CD4-positive, alpha-beta memory T cell (primary cell): ENCODE measurements at places on chromosomes 7 and 10.

DNA sequence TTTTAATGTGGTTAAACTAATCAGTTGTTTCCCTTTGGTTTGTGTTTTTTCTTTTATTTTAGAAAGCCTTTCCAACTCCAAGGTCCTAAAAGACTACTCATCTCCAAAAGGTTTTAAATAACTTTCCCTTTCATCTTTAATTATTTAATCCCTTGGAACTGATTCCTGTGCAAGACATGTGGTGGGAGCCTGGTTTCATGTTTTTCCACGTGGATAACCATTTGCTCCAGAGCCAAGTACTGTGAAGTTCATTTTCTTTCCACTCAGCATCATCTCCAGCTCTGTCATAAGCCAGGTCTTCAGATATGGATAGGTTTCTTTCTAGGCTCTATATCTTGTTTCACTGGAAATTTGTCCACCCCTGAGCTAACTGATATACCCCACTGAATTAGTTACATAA, 16.7 kb downstream of the PPP1R3C start:
- DNase-seq, result no peak

DNA sequence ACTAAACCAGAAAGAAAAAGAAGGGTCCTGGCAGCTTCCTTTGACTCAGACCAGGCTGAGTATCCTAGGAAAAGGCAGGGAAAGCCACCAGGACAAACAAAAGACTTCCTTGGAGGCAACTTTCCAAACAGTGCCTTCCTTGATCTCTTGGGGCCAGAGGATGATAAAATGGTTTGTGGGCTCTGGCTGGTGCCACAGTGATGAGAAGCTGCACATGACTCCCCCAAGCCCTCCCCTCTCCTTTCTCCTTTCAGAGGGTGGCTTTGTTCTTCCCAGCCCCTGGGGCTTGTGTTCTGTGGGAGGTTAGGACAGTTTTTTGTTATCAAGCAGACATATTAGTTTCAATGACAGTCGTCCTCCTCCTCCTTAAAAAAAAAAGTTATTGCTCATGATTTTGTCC, 183.2 kb downstream of the SEM1 start:
- no peak for DNase-seq

DNA sequence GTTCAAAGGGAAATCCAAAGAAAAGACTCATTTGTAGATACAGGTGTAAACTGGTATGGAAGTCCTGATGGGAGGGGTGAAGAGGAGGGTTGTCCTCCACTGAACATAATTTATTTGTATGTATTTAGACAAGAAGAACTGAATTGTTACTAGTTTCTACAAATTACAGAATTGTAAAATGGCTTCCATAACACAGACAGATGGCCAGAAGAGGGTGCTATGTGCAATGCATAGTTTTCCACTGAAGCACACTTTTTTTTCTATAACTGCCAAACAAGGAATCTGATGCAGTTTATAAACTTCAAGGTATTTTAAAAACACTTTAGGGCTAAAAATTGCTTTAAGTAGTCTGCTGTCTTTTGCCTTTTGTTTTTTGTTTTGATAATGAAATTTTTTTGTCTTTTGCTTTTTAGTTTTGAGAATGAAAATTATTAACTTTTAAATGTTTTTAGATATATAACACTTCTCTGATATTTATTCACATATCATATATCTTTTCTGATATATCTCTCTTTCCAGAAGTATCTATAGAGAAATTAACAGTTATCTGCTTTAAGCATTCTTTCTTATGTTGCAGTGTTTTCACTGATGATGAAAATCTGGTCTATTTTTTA, 58.5 kb downstream of the PHYHIPL start:
- no peak for DNase-seq

DNA sequence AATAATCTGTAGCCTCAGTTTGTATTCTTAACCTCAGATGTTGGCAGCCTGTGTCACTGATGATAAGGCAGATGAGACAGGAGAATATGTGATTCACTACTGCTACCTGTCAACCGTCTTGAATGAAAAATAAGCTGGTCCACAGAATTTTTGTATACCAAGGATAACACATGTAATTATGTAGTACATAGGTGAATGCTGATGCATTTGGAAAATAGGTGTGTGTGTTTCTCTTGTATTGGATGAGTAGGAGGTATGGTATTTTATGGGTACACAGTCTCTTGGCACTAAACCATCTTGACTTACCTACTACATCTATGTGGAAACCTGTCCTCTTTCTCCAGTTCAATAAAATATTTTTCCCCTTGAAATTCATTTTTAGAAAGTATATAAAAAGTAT, 20.7 kb upstream of the ZRANB1 start:
- DNase-seq, result no peak

DNA sequence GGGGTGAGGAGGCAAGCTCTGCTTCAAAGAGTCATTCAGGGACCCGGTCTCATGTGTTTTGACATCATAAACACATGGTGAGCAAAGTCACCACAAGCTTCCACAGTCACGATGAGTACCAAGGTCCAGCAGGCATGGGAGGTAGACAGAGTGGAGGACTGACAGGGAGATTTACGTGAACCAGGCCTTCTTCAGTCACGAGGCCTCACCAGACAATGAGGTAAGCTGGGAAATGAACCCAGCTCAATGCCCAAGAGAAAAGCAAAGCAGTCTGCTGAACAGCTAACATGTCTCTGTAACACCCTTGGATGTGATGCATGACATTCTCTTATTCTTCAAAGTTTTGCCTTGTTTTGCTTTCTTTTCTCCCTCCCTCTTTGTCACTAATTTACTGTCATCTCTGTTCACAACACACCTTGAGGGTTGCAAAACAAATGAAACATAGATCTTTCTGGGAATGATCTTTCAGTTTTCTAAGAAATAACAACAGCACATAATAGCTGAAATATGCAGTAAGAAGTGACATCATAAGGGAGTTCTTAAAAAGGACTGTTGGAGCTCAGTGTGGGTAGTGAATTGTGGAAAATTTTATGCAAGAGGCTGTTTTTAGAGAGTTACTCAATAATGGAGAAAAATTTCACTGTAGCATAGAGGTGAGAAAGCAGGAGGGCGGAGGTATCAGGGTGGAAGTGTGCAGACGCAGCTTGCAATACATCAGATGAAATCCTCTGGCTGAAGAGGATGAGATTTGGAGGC, 9.0 kb downstream of the PPP1R17 start:
- no peak for DNase-seq
